Uterus (tissue), 4 donors: ENCODE measurements at places on chromosomes 12 and 14. TPM values are rescaled to one million over a fixed set of nuclear protein-coding genes. Genes with fewer than 3 reads are reported as not detected.

Gene C14orf180
- 0.26 TPM for total RNA-seq

Gene KRT4
- not detected for total RNA-seq

Gene ZCRB1
- 44.1 TPM for total RNA-seq

Gene AMN1
- total RNA-seq: 1.3 TPM

Gene VPS37B
- total RNA-seq: 18.9 TPM

Gene CCDC88C
- total RNA-seq: 9.2 TPM
